Neural crest cell (in vitro differentiated cells): ENCODE measurements at places on chromosomes 13 and 19.

DNA sequence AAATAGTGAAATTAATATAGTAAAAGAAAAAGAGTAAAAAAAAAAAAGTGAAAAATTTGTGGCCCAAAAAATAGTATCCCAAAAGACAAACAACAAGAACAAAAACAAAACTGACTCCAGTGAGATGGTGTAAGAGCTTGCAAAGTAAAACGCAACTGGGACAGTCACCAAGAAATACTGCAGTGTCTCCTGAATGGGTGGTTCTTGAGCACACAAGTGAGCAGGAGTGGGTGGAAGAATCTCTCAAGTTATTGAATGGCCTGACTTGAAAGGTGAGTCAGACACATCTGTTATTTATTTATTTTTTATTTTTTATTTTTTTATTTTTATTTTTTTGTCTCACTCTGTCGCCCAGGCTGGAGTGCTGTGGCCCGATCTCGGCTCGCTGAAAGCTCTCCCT is 1.9 kb downstream of the ZNF493 start:
- DNase-seq, result no peak

DNA sequence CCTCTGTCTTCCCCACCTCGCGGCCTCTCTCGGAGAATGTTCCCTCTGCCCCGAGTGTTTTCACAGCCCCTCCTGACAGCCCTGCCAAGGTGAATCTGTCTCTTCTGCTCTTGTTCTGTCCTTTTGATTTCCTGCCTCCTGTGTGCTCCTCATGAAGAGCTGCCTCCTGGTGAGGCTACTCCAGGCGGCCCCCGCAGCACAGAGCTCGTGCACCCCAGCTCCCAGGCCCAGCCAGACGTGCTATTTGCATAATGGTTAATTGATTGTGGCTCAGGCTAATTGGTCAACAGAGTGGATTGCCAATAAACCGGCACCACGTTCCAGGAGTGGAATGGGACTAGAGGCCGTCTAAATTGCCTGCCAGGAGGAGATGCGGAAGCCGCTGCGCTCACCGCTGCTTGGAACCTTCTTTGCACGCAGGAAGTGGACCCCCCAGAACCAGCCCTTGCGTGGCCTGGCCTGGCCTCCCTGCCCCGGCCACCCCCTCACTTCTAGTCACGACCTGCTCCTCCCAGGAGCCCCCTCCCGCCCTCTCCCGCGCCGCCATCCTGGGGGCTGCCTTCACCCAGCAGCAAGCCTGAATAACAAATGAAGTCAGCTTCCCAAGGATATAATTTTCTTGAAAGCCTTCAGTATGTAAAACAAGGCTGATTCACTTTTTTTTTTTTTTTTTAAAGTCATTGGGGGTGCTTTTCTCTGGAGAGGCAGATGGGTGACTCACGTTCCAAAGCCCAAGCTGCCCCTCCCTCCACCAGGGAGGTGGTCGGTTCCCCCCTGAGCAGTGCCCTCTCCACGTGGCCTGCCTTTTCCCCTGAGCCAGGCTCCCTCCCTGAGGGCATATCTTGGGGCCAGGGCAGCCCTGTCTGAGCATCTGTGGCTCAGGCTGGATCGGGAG is 144.0 kb downstream of the KDM4B start:
- no peak for DNase-seq

DNA sequence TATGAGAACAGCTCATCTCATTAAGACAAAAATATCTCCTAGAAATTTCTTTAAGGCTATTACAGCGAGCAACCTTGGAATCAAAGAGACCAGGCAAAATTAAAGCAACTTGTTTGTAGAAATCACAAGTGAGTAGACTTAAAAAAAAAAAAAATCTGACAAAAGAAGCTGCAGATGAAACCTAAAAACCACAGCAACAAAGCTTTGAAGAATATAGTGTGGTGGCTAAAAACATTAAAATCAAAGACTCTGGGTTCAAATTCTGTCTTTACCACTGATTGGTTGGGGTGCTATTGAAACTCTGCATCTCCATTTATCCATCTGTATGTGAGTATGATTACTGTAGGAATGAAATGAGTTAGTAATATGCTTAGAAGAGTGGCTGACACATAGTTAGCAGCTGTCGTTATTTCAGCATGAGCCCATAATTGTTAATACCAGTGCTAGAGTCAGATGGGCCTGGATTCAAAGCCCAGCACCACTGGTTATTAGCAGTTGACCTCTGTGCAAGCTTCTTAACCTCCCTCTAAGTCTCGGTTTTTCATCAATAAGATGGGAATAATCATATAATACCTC is 157.6 kb downstream of the FOXO1 start:
- DNase-seq, result no peak

DNA sequence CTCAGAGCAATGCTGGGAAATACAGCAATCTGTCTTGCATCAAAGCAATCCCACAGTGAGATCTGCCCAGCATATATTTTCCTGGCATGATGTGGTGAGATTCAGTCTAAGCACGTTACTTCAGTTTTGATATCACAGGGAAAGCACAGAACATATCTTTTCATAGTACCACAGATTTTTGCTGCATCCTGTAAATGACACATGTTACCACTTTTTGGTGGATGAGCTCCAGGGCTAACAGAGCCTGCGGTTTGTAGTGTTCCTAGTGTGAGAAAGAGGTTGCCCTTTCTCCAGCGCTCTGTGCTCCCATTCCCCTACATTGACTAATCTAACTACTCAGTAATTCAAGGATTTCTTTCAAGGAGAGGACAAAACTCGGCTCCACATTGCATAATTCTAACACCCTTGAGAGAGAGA is 409.0 kb downstream of the GPC6 start:
- no peak for DNase-seq

GRCh38 chr19:17402982-17403855 is 2.2 kb downstream of the BST2 start:
- DNase-seq, result peak; percentile 57

DNA sequence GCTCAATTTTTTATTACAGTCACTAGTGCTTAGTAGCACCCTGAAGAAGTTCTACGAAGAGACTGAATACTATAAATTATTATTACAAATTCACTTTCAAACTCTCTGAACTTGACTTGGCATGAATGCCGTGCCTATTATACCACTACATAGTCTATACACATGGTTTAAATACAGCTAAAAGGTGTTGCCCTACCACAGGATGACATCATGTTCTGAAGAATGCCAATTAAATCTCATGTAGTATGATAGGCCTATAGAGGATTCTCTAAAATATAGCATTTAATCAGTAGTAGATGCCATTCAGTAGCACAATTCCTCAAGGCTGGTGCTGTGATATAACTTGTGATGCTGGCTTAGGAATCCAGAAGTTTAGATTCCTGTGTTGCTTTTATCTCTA is 16.7 kb upstream of the POSTN start:
- DNase-seq, result no peak

DNA sequence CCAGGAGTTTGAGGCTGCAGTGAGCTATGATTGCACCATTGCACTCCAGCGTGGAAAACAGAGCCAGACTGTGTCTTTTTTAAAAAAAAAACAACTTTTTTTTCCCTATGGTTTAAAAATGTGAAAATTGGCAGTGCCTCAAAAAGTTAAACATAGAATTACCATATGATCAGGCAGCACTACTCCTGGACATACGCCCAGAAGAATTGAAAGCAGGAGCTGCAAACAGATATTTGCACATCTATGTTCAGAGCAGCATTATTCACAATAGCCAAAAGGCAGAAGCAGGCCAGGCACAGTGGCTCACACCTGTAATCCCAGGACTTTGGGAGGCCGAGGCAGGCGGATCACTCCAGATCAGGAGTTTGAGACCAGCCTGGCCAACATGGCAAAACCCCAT is 3.8 kb upstream of the RETN start:
- DNase-seq, result no peak

- DNase-seq, result no peak
Measured at GRCh38 chr19:56170261-56170660, 5.5 kb upstream of the GALP start.

- DNase-seq, result no peak
Measured at GRCh38 chr19:45971260-45971902, 2.3 kb downstream of the NOVA2 start.

GRCh38 chr13:90485436-90485835 is 862.1 kb upstream of the MIR17HG start:
- DNase-seq, result no peak

GRCh38 chr19:36059180-36059910 is 4.6 kb downstream of the WDR62 start:
- DNase-seq, result no peak

DNA sequence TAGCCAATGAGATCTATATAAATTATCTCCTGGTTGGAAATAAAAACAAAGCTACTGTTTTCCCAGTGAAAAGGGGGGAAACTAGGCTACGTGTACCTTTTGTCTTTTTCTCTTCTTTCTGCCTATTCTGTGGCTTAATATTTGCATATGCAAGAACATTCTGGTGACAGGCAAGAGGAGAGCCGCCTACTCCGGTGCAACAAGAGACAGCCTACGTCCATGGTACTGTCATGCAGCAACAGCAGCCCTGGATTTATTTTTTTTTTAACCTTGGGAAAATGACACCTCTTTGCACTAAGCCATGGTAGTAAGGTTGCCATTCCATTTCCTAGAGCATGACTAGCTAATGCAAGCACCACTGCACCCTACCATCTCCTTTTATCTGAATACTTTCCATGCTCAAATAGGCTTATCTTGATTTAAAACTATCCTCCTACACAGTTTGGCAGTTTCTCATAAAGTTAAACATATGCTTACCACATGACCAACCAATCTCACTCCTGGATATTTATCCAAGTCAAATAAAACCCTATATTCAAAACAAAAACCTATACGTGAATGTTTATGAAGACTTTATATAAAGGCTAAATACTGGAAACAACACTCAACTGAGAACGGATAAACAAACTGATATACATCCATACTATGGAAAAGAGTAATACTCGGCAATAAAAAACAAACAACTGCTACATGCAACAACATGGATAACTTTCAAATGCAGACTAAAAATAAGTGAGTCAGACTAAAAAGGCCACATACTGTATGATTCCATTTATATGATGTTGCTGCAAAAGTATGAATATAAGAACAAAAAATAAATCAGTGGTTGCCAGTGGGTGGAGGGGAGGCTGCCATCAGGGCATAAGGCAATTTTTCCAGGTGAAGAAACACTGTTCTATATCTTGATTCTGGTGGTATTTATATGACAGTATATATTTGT is 17.3 kb downstream of the NUFIP1 start:
- DNase-seq, result no peak

DNA sequence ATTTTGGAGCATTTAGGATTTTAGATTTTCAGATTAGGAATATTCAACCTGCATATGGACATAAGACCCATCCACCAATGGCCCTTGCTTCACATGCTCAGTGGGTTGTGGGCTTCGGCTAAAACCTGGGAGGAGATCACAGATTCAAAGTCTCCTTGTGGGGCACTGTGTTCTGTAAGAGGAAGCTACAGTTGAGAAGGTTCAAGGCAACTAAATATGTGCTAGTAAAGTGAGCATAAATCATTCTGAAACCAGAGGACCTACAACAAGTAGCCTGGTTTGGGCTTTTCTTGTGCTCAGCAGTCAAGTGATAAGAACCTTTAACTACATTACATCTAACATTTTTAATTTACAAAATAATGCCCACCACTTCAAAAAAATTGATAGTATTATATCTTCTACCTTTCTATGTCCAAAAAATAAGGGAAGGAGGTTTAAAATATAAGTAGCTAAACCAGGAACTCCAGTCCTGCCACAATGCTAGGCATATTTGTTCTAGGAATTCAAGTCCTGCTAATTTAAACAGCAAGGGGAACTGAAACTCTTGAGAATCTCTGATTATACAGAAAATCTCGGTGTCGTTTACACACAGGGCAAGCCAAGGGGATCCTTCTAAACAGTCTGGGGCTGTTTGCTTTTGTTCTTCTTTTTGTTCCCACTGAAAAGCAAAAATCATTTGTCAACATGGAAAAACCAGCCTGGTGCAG is 36.6 kb downstream of the FOXO1 start:
- DNase-seq, result no peak

- DNase-seq, result no peak
Measured at GRCh38 chr13:26760832-26761582, 421 bp upstream of the GPR12 start.

- no peak for DNase-seq
Measured at GRCh38 chr19:8320564-8321066, 560 bp downstream of the NDUFA7 start.

DNA sequence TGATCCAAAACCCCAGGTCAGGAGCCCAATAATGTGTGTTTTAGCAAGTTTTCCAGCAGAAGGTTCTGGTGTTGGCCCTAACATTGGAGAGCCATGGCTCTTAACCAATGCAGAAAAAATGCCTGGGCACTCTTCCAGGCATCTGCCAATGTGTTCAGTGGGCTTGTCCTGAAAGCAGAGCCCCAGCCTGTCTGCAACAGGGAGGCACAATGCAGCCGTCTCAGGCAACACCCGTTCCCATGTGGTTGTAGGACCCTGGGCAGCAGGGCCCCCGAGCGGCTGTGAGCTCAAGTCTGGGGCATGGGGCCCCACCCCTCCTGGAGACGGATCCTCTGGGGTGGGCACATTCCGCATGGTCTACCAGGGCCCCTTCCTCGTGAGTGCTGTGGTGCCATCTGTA is 58.1 kb upstream of the SIAH3 start:
- no peak for DNase-seq

DNA sequence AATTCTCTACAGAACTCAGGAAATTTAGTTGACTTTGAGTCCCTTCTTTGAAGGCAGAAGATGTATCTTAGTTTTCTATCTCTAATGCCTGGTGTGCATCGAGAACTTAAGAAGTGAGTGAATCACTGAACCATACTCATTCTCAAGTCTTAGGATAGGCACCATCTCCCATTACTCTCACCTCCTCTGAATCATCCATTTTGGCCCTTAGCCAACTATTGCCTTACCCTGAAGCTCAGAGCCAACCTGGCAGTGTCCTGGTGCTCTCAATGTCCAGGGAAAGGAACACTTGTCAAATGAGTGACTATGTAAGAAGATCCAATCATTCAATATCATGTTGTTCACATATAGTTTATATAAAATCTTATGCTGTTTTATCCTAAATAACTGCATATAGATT is 146.6 kb downstream of the RGCC start:
- DNase-seq, result no peak

- DNase-seq, result no peak
Measured at GRCh38 chr19:29040951-29041350, 172.0 kb downstream of the UQCRFS1 start.

DNA sequence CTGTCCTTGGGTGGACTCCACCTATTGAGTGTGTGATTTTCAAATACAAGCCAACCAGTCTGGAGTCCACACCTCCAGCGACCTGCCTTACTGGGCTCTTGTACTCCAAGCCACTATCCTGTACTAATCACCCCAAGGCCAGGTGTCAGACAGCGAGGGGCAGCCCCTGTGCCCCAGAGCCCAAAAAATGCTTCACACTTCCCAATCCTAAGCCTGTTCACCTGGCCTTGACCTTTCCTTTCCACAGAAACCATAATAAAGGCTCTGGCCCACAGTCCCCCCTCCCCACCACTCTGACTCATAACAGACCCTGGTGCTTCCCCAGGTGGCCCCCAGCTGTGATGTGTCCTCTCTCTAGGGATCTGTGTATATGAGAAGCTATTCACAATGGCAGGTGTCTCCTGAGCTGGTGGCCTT is 3.9 kb downstream of the CD209 start:
- DNase-seq, result no peak

- no peak for DNase-seq
Measured at GRCh38 chr13:30299786-30300185, 7.6 kb downstream of the KATNAL1 start.

GRCh38 chr13:114063545-114064449 is 68.6 kb downstream of the RASA3 start:
- no peak for DNase-seq
